Activated T-cell treated with anti-CD3 and anti-CD28 coated beads, Interleukin-2, amount 50 U/mL, for 1 hour (primary cell): ENCODE measurements at places on chromosomes 5 and 9.

- DNase-seq, result no peak
Measured at GRCh38 chr5:82439750-82440445, 161.7 kb upstream of the RPS23 start.

DNA sequence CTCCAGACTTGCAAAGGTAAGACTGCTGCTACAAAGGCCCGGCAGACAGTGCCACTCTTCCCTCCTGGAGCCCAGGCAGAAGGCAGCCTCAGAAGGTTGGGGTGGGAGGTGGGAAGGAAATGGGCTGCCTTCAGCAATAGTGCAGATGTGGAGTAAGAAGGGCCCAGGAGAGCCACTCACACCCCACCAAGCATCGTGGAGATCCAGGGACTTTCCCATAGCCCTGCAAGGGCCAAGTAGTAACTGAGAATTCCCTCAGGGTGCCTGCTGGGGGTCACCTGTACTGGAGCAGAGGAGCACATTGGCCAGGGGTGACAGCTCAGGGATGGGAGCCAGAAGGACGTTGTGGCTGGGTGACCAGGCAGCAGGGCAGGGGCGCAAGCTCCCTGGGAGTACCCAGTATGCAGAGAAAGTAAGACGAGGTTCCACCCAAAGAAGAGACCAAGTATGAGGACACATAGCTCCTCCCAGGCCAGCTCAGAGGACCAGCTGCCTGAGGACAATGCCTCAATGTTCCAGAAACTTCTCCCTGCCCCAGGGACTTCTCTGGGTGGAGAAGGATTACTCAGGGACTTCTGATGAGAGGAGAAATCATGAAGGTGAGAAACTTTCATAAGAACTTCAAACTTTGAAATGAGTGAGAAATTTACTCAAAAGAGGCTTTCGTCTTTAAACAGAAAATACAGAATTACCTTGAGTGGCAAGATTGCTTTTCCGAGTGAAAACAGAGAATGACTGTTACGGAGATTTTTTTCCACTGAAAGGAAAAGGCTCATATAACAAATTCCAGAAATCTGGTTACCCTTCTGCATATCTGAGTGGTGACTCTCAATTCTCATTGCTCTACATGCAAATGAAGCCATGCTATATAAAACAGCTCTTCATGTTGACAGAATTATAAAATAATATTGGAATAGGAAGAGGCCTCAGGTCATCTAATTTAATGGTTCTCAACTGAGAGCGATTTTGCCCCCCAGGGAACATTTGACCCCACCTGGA is 87.9 kb upstream of the TRIO start:
- DNase-seq, result no peak

DNA sequence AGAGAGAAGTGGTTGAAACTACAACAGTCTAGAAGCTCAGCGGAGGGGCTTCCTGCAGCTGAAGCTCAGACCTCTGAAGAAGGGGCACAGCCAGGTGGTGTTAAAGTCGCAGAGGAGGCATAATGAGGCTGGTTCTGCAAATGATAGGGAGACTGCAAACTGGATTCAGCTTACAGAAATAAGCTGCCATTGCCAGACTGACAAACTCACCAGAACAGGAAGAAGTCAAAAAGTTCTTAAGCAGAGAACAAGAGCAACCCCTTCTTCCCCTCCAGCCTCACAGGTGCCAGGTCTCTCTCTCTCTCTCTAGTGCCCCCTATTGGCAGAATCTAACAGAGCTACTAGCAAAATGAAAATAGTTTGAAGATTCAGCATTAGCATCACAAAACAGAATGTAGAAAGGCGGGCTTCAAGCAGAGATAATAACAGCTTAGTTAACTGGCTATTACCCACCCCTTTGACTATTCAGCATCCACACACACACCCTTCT is 76.7 kb downstream of the GRAMD2B start:
- DNase-seq, result no peak

DNA sequence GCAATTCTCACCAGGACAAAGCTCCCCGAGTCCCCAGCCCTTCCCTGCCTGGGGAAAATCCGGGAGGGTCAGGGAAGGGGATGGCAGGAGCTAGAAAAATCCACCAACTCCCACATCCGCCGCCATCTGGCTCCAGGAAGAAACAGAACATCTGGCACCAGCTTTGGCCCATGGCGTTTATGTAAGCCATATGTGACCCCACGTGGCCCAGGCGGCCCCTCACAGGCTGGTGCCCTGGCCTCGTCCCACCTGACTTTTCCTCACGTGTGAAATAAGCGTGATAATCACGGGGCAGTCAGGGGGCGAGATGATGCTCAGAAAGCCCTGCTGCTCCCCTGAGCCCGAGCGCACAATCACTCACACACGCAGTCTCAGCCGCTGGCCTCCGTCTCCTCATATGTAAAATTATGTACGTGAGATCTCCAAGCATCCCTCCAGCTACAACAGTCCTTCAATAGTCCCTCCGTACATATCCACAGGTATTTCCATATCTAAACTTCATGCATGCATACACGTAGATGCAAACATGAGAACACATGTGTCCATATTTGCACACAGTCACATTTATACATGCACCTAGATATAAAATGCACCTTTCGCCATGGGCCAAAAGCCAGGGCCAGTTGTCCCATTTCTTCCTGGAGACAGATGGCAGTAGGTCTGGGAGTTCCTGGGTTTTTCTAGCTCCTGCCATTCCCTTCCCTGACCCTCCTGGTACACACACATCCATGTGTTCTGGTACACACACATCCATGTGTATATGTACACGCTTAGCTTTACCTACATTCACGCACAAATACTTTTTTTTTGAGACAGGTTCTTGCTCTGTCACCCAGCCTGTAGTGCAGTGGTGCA is 28.9 kb downstream of the PLPP7 start:
- DNase-seq, result no peak

DNA sequence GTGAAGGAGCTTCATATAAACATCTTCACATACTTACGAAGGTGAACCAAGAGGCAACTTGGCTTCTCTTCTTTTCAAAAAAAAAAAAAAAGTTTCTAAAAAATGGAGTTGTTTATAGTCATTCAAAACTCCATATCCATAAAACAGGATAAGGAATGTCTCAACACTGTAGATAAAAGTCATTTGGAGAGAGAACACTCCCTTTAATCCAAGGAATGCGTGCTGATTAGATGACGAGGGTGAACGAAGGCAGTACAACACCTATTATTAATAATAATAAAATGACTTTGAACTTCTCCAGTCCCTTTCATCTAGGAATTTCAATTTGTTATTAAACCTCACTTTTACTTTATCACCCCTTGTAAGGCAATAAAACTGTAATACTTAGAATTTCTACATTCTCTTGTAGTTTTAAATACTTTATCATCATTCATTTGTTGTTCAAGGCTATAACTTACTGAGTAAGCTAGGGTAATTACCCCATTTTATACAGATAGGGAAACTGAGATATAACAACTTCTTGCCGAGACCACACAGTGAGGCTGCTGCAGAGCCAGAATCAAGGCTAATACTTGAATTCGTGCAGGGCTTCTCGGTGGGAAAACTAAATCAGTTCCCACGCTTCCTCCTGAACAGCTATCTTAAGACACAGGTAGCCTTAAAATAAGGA is 377.1 kb downstream of the EFNA5 start:
- no peak for DNase-seq

- no peak for DNase-seq
Measured at GRCh38 chr5:95615164-95615467, 4.8 kb upstream of the GPR150 start.

DNA sequence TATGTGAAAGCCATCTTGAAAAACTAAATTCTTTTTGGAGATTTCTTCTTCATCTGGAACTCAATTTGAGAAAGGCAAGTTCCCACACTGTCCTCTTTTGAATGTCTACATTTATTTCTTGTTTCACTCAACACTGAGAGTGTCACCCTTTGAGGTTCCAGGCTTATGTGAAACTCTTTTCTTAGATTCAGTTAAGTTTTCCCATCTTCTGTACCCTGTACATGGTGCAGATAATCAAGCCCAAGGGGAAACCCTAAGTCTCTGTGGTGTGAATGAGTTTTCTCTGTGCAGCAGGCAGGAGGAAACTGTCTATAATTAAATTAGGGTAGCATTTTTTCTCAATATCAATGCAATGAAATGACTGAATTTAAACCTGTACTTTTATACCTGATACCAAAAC is 72.3 kb upstream of the PRLR start:
- DNase-seq, result no peak

- DNase-seq, result no peak
Measured at GRCh38 chr5:77971776-77972468, 195.8 kb upstream of the TBCA start.

- DNase-seq, result no peak
Measured at GRCh38 chr5:109605207-109605730, 84.5 kb upstream of the MAN2A1 start.

GRCh38 chr5:107043665-107044064 is 627.1 kb downstream of the EFNA5 start:
- no peak for DNase-seq

DNA sequence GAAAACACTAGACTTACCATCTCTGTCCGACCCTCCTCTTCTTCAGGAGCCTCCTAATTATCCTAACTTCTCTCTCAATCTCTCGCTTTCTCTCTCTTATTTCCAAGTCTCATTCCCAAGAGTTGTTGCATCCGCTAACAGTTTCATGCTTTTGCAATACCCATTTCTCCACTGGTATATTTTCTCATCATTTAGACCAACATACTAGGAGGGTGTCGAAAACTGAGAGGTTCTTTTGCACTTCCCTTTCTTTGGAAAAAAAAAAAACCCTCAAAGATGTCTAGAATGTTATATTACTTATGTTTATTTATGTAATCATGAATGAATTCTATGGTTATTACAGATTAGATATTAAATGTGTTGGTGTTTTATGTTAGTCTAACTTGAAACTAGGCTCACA is 35.9 kb downstream of the SPZ1 start:
- DNase-seq, result no peak

- DNase-seq, result no peak
Measured at GRCh38 chr9:91884153-91884552, 65.9 kb downstream of the ROR2 start.

GRCh38 chr5:13553896-13554295 is 390.6 kb downstream of the DNAH5 start:
- DNase-seq, result no peak

DNA sequence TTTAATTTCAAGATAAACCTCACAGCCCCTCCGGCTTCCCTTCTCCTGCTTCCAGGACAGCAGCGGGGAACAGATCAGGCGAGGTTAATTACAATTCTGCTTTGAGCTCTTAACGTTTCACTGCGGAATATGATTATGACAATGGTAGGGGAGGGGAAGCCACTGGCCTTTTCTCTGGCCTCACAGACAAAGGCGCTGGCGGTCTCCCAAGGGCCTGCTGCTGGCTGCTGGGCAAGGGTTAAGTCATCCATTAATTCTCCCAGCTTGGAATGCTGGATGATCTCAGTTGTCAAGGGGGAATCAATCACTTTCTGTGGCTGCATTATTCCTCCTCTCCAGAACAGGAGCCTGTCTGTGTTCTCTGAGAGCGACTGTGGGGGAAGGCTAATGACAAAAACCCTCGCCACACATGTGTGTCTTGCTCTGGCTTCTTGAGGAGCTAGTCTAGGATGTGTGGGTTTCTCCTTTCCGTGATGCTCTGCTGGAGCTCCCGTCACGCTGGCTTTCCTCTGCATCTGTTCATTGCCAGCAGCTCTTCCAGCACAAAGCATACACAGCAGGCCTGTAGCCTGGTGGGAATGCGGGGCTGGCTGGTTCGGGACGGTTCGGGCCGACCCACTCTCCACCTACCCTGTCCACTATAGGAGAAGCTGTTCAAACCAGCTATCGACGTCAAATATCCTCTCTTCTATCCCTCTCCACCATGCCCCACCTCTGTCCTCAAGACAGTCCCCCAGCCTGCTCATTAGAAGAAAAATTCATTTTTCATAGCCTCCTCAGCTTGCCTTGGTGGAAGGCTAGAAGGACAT is 82.8 kb downstream of the DCP2 start:
- no peak for DNase-seq

GRCh38 chr5:30626557-30626956 is 566.9 kb upstream of the CDH6 start:
- no peak for DNase-seq

DNA sequence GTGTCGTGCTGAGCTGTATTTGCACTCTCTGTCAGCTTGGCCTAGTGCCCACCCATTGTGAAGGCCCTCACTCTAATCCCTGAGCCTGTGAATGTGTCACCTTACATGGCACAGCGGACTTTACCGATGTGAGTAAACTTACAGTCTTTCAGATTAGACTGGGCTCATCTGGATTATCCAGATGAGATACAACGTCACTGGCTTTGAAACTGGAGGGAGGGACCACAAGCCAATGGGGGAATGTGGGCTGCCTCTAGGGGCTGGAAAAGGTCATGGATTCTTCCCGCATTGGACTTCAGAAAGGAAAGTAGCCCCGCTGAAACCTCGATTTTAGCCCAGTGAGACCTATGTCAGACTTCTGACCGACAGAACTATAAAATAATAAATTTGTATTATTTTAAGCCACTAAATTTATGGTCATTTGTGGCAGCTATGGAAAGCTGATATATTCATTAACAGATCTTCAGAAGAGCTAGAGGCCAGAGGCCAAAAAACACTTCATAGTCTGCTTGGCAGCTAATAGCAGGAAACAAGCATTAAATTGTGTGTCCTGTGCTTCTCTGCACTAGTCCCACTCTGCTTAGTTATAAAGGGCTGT is 139.0 kb upstream of the GAS1 start:
- DNase-seq, result no peak

DNA sequence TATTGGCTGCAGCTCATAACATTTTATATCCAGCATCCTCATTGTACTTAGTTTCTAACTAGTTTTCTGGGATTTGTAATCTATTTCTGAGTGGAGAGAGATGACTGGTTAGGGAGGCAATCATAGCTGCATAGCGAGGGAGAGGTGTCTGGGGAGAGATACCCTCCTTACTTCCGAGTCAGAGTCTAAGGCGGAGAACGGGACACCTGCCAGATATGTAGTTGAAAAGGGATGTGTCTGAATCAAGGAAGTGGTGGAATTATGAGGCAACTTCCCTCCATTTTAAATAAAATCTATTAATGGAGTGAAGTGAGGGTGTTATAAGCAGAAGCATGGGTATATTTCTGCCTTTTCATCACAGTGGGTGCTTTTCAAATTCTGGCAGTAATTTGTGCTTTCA is 126.5 kb downstream of the MAST4 start:
- no peak for DNase-seq
